ENCODE measurements at places on chromosomes 7 and 10.

GRCh38 chr7:108294595-108294994, 161.6 kb downstream of the NRCAM start:
- DNase-seq: no peak

DNA sequence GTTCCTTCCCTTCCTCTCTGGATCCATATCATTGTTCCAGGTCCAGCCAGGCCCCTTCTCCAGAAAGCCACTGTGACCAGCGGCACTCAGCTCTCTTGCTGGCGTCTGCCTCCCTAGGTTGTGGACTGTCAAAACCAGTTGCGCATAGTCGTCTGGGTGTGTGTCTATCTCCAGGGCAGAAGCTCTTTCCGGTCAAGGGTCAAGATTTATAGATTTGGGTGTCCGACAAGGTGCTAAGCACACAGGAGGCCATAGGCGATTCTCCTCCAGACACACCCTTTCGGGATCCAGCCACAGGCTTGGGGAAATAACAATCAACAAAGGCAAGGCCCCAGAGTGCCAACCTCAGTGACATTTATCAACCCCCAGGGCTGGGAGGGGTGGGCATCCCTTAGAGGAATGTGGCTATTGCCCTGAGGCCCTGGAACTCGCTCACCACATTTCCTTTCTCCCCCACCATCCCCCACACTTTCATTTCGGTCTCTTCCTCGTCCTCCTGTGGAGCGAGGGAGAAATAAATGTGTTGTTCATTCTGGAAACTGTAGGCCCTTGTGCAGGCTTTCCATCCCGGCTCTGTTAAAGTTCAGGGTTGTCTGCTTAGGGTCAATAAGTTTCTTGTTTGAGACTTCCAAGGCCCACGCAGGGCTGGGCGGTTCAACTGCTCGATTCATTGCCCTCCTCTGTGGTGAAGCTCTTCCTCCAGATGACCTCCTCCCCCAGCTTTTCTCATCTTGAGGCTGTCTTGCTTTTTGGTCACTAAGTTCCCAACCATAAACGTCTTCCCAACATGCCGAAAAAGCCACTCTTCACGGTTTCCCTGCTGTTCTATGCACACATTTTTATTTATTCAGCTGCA, 57.9 kb downstream of the AFAP1L2 start:
- DNase-seq: no peak

- DNase-seq: no peak
Measured at GRCh38 chr10:77212632-77213031, 425.0 kb downstream of the KCNMA1 start.

DNA sequence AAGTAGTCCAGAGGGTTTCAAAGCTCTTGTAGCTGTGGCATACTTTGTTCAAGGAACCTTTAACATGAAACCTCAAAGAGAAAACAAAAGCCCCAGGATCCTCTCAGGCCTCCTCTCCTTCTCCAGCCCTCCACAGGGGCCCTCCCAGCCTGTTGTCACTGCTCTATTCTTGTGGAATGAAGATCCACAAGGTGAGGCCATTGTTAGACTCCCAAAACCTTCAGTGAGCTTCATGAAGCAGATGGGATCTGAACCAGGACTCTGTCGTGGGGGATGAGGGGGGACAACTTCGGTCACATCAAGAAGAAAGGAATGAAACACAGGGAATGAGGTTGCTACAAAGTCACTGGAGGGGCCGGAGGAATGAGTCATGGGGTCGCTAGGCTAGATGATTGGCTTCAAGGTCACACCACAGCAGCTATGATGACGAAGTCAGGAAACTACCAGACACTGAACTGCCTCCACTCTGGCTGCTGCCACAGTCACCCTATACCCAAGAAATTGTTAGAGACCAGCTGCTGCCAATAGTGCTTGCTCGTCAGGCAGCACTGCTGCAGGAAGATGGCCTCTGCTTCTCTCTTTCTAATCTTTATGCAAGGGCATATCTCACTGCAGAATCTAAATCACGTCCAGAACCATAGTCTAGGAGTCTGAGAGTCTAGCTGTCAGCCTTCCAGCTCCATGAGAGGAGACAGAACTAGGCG, 208.8 kb downstream of the HIBADH start:
- no peak for DNase-seq

GRCh38 chr7:14229047-14229446, 239.6 kb upstream of the ETV1 start:
- no peak for DNase-seq

- DNase-seq: no peak
Measured at GRCh38 chr10:49379596-49380410, 16.1 kb downstream of the DRGX start.

GRCh38 chr7:7505915-7506314, 29.8 kb downstream of the COL28A1 start:
- no peak for DNase-seq

- no peak for DNase-seq
Measured at GRCh38 chr10:102283488-102283887, 38.2 kb downstream of the GBF1 start.

- no peak for DNase-seq
Measured at GRCh38 chr10:62560201-62560819, 186.1 kb downstream of the ZNF365 start.

DNA sequence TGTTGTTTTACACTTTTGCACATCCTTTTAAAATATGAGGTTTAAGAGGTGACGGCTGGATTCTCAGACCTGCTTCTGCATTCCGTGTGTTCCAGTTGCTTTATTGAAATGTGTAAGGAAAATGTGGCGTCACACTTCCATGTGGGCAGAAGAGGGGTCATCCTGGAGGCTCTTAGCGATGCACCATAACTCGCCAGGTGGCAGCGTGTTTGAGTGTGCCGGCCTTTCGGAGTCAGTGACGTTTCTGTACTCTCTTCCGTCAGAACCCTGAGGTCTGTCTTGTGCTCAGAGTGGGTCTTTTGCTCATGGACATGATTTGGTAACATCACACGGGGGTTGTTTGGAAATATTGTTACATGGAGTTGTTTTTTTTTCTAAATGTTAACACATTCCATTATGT, 9.1 kb downstream of the PPP2R2D start:
- DNase-seq: no peak

- no peak for DNase-seq
Measured at GRCh38 chr7:94394437-94395140, at the start of gene COL1A2. Gene COL1A2 (plus strand): TSS chr7:94394895. CDS start chr7:94395032, 137 bp downstream.

DNA sequence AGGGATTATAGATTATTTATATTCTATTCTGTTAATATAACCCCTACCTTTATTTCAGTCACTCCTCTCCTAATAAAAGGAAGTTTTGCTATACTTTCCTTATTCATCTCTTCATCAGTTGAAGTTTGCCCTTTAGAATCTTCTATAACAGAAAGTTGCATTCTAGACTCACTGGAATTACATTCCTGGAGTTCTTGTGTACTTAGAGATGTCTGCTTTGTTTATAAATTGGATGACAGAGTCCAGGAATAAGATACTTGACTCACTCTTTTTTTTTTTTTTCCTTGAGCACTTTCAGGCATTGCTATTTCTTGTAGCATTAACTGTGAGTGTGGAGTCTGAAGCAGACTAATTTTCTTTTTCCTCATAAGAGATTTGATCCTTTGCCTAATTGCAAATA, 640.8 kb downstream of the XPNPEP1 start:
- DNase-seq: no peak

DNA sequence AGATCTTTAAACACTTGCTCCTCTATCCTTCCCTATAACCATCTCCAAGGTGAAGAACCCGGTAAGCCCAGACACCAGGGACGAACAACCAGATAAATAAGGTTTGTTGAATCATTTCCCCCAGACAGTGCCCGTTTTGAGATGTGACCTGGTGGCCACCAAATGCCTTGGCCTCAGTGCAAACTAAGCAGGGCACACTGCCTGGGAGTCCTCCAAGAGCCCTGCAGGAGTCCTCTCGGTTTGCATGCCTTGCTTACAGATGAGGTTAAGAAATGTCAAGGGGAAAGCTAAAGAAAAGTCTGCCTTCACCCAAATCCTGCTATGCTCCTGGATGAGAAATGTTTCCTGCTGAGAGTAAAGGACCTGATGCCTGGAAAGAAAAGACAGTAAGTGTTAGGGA, 31.6 kb downstream of the SLIT1 start:
- DNase-seq: no peak

- DNase-seq: no peak
Measured at GRCh38 chr7:49781996-49782395, 8.6 kb downstream of the VWC2 start.

GRCh38 chr10:113666682-113667252, 2.9 kb upstream of the NRAP start:
- no peak for DNase-seq

- DNase-seq: no peak
Measured at GRCh38 chr7:56105508-56105907, 768 bp downstream of the CHCHD2 start.

DNA sequence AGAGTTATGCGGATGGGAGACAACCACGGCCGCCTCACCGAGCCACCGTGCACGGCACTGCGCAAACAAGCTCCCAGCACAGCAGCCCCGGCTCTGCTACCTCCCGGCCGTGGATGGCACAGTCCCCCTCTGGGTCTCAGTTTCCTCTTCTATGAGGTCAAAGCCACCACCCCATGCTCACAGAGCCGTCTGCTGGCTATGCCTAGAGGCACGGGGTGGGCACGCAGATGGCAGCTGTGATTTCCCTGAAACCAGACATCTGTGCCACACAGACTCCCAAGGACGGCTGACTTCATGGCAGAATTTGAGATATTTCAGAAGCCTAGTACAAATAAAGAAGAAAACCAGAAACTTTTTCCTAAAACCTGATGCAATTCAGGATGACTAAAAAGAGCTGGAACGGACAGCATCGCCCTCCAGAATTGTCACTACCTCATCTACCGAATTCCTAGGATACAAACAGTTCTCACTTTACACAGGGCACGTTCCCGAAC, 73.2 kb downstream of the AMZ1 start:
- DNase-seq: no peak

GRCh38 chr10:42652858-42653257, 14.5 kb upstream of the ZNF33B start:
- no peak for DNase-seq

DNA sequence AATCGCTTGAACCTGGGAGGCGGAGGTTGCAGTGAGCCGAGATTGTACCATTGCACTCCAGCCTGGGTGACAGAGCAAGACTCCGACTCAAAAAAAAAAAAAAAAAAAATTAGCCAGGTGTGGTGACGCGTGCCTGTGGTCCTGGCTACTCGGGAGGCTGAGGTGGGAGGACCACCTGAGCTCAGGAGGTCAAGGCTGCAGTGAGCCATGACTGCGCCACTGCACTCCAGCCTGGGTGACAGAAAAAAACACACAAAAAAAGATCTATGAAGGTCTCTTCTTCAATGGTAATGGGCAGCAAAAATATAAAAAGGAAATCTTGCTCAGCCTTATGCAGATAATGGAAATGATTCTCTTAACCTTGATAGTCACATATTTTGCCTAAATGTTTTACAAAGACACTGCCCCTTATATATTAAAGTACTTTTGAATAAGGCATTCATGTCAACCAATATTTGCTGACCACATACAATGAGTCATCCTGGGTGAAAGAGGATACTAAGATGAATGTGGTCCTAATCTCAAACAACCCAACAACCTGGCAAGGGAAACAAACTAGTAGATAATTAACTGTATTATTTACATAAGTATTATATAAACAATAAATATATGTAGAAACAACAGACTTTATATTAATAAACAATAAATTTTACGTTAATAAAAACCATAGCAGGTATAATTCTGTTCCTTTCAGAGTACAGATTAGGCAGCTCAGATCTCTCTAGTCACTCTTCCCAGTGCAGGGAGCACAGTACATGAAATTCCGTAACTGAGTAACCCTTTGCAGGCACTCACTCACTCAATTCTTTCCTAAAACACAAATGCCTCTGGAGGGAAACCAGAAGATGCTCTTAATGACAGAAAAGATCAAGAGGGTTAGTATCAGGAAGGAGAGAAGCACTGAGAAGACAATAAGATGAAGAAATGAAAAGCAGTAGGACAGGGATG, 8.1 kb downstream of the TOMM7 start:
- no peak for DNase-seq

GRCh38 chr7:95427166-95427565, 7.7 kb downstream of the PON2 start:
- DNase-seq: no peak

DNA sequence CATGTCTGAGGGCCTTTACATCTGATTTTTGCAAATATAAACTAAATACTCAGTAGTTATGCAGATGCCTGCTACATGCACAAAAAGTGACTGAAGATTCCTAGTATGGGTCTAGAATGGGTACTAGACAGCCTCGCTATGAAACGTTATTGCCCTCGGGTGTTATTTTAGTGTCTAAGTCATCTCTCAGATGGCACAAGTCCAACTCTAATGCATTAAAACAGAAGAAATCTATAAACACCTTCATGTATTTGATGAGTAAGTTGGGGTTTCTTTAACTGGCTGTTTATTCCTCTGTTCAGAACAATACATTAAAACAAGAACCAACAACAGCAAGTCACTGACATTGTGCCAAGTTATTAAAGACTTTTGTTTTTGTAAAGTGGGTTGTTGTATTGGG, 41.6 kb downstream of the TEX36 start:
- no peak for DNase-seq

GRCh38 chr7:120997882-120998474, 9.5 kb downstream of the CPED1 start:
- DNase-seq: no peak

DNA sequence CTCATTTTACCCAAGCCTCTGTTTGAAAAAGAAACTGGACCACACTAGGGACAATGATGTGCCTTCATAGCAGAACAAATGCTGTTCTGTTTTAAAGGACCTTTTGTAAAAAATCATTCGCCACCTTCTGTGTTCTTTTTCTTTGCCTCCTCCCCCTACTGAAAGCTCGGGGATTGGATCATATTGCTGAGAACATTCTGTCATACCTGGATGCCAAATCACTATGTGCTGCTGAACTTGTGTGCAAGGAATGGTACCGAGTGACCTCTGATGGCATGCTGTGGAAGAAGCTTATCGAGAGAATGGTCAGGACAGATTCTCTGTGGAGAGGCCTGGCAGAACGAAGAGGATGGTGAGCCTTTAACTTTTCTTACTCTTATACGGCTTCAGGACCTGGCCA, 62.2 kb downstream of the POLL start:
- DNase-seq: no peak

DNA sequence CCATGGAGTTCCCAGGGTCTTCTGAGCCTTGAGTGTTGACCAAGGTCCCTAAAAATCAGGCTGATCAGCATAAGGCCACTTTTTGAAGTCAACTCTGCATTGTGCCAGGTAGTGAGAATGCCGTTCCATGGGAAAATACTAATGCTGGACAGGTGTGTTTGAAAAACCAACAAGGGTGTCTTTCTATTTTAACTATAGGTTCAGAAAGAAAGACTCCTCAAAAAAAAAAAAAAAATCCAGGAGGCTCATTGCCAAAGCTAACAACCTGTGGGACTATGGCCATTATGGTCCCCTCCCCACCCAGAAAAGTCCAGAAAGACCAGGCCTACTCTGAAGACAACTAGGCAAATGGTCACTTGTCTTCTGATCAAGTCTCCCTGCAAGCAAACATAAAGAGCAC, 44.4 kb downstream of the NRAP start:
- DNase-seq: no peak

Measured in stimulated activated CD4-positive, alpha-beta T cell treated with anti-CD3 and anti-CD28 coated beads, Interleukin-12 subunit alpha, Interleukin-12 subunit beta, amount 100 ng/mL, for 24 hours (primary cell).